ENCODE measurements at places on chromosomes 2 and 18. TPM values are rescaled to one million over a fixed set of nuclear protein-coding genes. Genes with fewer than 3 reads are reported as not detected.

DNA sequence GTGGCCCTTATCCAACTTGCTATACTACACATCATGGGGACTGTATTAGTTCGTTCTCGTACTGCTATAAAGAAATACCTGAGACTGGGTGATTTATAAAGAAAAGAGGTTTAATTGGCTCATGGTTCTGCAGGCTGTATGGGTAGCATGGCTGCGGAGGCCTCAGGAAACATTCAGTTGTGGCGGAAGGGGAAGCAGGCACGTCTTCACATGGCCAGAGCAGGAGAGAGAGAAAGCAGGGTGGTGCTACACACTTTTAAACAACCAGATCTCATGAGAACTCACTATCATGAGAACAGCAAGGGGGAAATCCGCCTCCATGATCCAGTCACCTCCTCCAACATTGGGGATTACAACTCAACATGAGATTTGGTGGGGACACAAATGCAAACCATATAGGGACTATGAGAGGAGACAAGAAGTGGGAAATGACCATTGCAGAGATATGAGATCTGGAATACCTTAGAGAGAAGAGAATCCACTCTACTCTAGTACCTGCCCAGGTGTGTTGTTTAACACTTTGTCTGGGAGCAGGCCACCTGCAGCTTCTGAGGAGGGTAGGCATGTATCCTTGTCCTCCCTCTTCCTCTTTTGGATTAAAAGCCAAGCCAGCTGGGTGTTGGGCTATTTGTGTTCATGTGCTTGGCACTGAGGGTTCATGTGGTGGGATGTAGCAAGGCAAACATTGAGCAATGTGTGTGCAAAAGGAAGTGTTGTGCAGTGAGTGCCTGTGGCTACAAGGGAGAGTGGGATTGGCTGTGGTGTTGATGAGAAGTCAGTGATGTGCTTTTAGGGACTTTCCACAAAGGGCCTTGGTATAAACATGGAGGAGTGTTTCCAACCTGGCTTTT lies 22.8 kb downstream of the TTLL4 start:
- DNase-seq = no peak
- no peaks in the 10 kb centered on the region for H3K27me3 ChIP-seq
- H3K4me3 ChIP-seq = no peak overlapping the region
- H3K36me3 ChIP-seq = peaks cover 15% of the 10 kb centered on the region

GRCh38 chr2:163236553-163236952 lies 398.0 kb upstream of the KCNH7 start:
- no peak for DNase-seq
- H3K4me1 ChIP-seq = no peaks in the 10 kb centered on the region
- H3K36me3 ChIP-seq = no peaks in the 10 kb centered on the region
- H3K27me3 ChIP-seq = no peaks in the 10 kb centered on the region
- no peak overlapping the region for H3K27ac ChIP-seq

- no peaks in the 10 kb centered on the region for H3K36me3 ChIP-seq
- no peak overlapping the region for H3K27ac ChIP-seq
- H3K4me1 ChIP-seq = no peaks in the 10 kb centered on the region
- H3K4me3 ChIP-seq = no peak overlapping the region
These were observed 27.4 kb upstream of the MRO start for GRCh38 chr18:50847192-50847591.

DNA sequence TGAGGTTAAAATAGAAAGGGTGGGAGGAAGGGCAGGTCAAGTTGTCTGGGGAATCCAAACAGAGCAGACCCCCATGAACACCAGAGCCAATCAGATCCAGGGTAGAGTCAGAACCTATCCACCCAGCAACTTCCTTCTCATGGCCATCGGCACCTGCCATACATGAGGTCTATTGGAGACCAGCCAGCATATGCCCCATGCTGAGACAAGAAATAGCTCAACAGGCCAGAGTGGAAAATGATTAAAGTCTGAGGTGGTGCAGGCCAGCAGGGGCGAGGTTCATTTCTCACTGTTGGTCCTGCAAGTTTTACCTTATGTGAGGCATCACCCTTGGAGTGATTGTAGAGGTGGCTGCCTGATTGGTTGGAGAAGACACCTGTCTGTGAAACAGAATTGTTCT lies 89.2 kb downstream of the LONRF2 start:
- H3K4me1 ChIP-seq = peaks cover 46% of the 10 kb centered on the region
- no peak for DNase-seq
- no peaks in the 10 kb centered on the region for H3K36me3 ChIP-seq
- H3K27ac ChIP-seq = no peak overlapping the region

GRCh38 chr2:234279637-234280036 lies 217.2 kb downstream of the ARL4C start:
- no peaks in the 10 kb centered on the region for H3K4me1 ChIP-seq
- H3K36me3 ChIP-seq = no peaks in the 10 kb centered on the region
- DNase-seq = no peak
- H3K27me3 ChIP-seq = peaks cover 25% of the 10 kb centered on the region

DNA sequence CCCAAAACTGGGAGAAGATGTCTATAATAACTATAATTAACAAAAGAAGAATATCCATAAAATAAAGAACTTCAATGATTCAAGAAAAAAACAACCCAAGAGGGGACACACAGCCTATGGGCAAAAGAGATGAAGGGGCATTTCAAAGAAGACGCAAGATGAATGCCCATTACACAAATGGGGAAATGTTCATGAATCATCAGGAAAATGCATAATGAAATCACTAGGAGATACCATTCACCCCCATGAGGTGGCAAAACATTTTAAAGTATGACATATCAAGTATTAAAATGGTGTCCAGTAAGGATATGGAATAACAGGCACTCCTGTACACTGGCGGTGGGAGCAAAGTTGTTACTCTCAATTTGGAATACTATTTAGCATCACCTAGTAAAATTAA lies 183.3 kb downstream of the TXNL1 start:
- DNase-seq = no peak
- H3K4me3 ChIP-seq = no peak overlapping the region
- no peak overlapping the region for H3K27ac ChIP-seq
- H3K36me3 ChIP-seq = no peaks in the 10 kb centered on the region
- no peaks in the 10 kb centered on the region for H3K4me1 ChIP-seq

DNA sequence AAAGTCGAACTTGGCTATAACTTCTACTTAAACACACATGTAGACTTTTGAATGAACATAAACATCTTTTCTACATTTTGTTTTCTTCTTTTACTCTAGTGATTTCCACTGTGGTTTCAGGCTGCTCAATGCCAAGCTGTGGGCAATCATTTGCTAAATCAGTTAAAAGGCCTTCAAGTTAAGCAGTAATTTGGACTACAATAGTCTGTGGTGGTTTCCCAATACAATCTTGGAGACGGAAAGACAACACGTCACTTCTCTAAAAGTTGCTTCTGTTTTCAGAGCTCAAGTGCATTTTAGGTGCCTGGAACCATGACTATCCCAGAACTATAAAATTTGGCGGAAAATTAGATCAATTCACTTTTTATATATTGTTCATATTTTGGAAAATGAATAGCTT lies 69.4 kb downstream of the TXNL1 start:
- H3K27me3 ChIP-seq = no peaks in the 10 kb centered on the region
- no peaks in the 10 kb centered on the region for H3K36me3 ChIP-seq
- no peaks in the 10 kb centered on the region for H3K4me1 ChIP-seq
- DNase-seq = no peak
- no peak overlapping the region for H3K27ac ChIP-seq

DNA sequence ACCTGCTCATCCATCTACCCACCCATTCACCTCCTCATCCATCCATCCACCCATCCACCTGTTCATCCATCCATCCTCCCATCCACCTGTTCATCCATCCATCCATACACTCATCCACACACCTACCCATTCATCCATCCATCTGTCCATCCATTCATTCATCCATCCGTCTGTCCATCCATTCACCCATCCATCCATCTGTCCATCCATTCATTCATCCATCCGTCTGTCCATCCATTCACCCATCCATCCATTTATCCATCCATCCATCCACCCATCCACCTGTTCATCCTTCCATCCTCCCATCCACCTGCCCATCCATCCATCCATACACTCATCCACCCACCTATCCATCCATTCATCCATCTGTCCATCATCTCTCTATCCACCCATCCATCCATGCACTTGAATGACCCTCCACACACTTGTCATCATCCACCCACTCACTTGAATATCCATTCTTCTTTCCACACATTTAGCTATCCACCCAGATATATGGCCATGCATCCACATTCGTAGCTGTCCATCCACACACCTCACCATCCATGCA lies 45.0 kb downstream of the CROCC2 start:
- H3K4me1 ChIP-seq = no peaks in the 10 kb centered on the region
- no peak for DNase-seq
- no peaks in the 10 kb centered on the region for H3K36me3 ChIP-seq
- no peak overlapping the region for H3K4me3 ChIP-seq
- no peaks in the 10 kb centered on the region for H3K27me3 ChIP-seq

- H3K36me3 ChIP-seq = no peaks in the 10 kb centered on the region
- no peak overlapping the region for H3K4me3 ChIP-seq
- H3K27ac ChIP-seq = no peak overlapping the region
These were observed 188.9 kb upstream of the TNP1 start for GRCh38 chr2:217048730-217049129.

GRCh38 chr18:59927246-59927825 lies 27.5 kb downstream of the PMAIP1 start:
- H3K4me3 ChIP-seq = no peak overlapping the region
- no peak for DNase-seq
- no peaks in the 10 kb centered on the region for H3K27me3 ChIP-seq
- no peaks in the 10 kb centered on the region for H3K36me3 ChIP-seq

SPP2 gene
- not detected for total RNA-seq

DCDC2C gene
- not detected for total RNA-seq

LRRTM4 gene
- not detected for total RNA-seq
